Activated T-helper 2 cell treated with anti-CD3 and anti-CD28 coated beads, Interferon-gamma antibody, Interleukin-2, Interleukin-4, amounts not matched to agents 10 μg/mL and 5 μg/mL and 100 μg/mL, durations not matched to agents 14 hours and 24 hours and 36 hours (primary cell): ENCODE measurements at places on chromosomes 12 and 14. TPM values are rescaled to one million over a fixed set of nuclear protein-coding genes. Genes with fewer than 3 reads are reported as not detected.

Gene CMTM5
- total RNA-seq, result not detected in 2 replicates

Gene STX2
- total RNA-seq, result 19.6 and 19.9 TPM in 2 replicates

Gene PLCZ1
- total RNA-seq, result not detected in 2 replicates

Gene INHBE
- total RNA-seq, result 0.25 and 0.39 TPM in 2 replicates

Gene PLA2G1B
- total RNA-seq, result not detected in 2 replicates

Gene TMEM253
- total RNA-seq, result not detected in 2 replicates

Gene HVCN1
- 9.7 TPM in 2 replicates for total RNA-seq

DNA sequence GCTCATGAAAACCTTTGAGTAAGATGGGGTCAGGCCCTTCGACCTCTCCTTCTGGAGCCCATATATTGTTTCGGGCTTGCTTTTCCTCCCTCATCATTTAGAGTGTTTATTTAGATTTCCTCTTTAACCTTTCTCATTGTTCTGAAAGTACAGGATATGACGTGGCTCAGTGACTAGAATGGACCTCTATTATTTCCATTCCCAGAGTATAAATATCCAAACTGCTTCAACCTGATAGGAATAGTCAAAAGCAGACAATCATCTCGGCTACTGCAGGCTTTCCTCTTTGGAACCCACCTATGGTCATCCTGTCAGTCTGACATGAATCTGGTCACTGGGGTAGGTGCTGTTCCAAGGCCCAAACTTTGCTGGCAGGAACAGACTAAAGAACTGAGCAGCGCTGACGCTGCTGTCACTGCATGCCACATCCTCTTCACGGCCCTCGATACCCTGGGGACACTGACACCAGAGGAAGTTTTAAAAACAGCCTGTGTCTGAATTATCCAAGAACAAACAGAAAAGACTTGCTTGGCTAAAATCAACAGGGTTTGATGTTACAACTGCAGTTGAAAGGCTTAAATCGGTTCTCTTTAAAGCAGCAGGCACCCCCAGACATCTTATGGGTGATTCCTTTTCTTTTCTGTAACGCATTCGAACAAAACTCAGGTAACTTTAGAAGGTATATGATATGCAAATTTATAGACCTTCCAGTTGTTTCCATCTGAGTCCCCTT, 5.0 kb upstream of the DDX47 start:
- peak; percentile 57 for DNase-seq
- peak overlapping the region; percentile 93 for H3K27ac ChIP-seq
- peak overlapping the region; percentile 44 for H3K4me3 ChIP-seq
- peaks cover 48% of the 10 kb centered on the region for H3K4me1 ChIP-seq
- H3K36me3 ChIP-seq, result peaks cover 1% of the 10 kb centered on the region

DNA sequence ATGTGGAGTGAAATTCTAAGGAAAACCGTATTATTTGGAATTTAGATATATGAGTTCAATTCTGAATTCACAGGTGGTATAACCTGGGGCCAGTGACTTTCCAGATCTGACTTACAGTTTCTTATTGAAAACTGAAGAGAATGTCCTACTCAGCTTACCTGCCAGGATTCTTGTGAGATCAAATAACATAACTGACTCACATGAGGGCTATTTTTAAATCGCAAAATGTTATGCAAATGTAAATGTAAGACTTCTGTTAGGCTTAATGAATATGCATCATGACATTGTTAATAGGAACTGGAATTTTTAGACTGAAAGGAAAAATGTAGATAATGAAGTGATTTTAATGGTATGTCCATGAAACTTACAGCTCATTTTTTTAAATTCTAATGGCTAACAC, 1142.1 kb downstream of the FLRT2 start:
- H3K36me3 ChIP-seq, result no peaks in the 10 kb centered on the region
- H3K27ac ChIP-seq, result no peak overlapping the region
- no peaks in the 10 kb centered on the region for H3K4me1 ChIP-seq
- no peaks in the 10 kb centered on the region for H3K27me3 ChIP-seq
- DNase-seq, result no peak

DNA sequence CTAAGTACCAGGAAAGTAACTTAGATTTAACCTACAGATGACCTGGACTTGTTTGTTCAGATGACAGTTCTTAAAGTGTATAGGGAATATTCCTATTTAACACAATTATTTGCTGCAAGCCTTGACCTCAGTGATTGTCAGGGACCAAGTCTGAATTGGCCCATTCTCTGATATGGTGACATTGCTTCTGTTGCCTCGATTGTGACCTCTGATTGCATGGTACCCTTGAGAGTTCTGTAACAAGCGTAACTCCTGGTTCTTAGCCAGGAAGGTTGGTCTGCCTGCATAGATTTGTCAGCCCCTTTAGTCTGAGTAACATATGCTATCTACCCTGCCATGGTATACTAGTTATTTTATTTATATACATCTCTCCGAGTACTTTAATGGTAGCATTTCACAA, 93.8 kb upstream of the ALX1 start:
- no peak overlapping the region for H3K4me3 ChIP-seq
- DNase-seq, result no peak

GRCh38 chr12:77388445-77389265, 323.3 kb upstream of the E2F7 start:
- H3K27me3 ChIP-seq, result no peaks in the 10 kb centered on the region
- H3K4me1 ChIP-seq, result no peaks in the 10 kb centered on the region
- H3K27ac ChIP-seq, result no peak overlapping the region
- H3K36me3 ChIP-seq, result no peaks in the 10 kb centered on the region

DNA sequence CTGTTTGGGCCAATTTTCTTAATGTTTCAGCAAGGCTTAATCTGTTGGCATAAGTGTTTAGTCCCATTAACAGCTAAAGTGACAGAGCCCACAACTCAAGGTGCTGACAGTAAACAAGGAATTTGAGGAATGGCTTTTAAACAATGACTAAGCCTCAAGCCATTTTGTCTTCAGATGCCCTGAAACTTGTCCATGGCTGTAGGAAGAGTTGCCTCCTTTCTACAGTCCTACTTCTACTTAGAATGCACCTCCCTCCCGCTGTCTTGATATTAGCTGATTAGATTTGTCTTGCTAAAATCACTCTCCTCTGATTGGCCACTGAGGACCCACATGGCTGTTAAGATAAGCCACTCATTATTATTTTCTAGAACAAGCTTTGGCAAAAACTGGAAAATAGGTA, 188.4 kb upstream of the OTX2 start:
- no peak overlapping the region for H3K4me3 ChIP-seq
- DNase-seq, result no peak
- no peaks in the 10 kb centered on the region for H3K36me3 ChIP-seq
- no peaks in the 10 kb centered on the region for H3K27me3 ChIP-seq
- H3K4me1 ChIP-seq, result no peaks in the 10 kb centered on the region
- H3K27ac ChIP-seq, result no peak overlapping the region

- no peak overlapping the region for H3K27ac ChIP-seq
- H3K27me3 ChIP-seq, result peaks cover 4% of the 10 kb centered on the region
- DNase-seq, result no peak
- no peaks in the 10 kb centered on the region for H3K4me1 ChIP-seq
Observed at GRCh38 chr14:32476532-32476931, 147.4 kb downstream of the AKAP6 start.

GRCh38 chr12:125340791-125341190, 275.6 kb downstream of the AACS start:
- no peaks in the 10 kb centered on the region for H3K36me3 ChIP-seq
- DNase-seq, result no peak
- H3K4me1 ChIP-seq, result no peaks in the 10 kb centered on the region
- peaks cover 18% of the 10 kb centered on the region for H3K27me3 ChIP-seq
